ENCODE measurements at places on chromosomes 1 and 21.

GRCh38 chr1:236284291-236284721 lies 2.5 kb upstream of the ERO1B start:
- no peak for DNase-seq

GRCh38 chr1:162561616-162562469 lies at the start of gene UAP1:
Gene UAP1 (plus strand): TSS chr1:162561722. CDS start chr1:162566069, 4,347 bp downstream.
- peak; percentile 15 for DNase-seq

DNA sequence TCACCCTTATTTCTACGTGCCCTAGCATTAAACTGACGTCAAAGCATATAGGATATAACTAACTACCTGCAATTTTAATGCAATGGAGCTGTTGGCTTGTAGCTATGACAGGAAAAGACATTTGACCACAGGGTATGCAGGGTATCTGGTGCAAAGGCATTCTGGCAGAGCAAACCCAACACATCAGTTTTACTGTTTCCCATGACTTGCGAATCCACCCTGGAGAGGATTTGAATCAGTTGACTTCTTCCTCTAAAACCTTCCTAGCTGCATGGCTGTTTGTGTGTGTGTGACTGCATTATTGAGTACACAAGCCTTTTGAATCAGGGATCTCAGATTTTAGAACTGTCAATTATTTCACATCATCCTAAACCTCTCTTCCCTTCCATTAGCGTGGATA lies 41.7 kb upstream of the SYT14 start:
- DNase-seq, result no peak

DNA sequence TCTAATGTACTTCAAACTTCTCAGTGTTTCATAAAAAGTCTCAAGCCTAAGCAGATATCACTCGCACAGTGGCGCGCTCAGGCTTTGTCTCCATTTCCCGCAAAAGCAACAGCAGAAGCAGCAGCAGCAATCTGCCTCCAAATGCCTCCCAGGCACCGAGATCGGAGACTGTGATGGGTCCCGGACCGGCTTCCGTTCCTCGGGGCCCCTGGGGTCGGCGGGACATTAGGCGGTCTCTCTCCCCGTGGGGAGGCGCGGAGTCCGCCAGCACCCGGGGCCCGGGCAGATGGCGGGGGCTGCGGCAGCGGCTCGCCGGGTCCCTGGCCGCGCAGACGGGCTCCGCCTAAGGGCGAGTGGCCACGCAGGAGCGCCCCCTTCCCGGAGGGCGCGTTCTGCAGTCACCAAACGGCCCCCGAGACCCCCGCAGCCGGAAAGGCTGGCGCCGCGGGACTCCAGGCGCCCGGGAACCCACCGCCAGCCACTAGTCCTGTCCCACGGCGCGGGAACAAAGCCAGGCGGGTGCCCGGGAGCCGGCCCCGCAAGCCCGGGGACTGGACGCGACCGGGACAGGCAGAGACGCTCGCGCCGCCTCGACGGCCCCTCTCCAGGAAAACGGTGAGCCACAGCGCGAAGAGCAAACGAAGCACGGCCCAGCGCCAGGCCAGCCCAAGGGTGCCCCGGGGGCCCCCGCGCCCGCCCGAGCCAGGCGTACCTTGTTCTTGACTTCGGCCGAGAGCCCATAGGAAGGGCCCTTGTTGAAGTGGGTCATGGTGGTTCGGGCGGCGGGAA lies 590 bp downstream of the CNN3 start:
- DNase-seq, result peak; percentile 9

GRCh38 chr1:53599481-53599880 lies 139.5 kb downstream of the GLIS1 start:
- DNase-seq, result no peak

DNA sequence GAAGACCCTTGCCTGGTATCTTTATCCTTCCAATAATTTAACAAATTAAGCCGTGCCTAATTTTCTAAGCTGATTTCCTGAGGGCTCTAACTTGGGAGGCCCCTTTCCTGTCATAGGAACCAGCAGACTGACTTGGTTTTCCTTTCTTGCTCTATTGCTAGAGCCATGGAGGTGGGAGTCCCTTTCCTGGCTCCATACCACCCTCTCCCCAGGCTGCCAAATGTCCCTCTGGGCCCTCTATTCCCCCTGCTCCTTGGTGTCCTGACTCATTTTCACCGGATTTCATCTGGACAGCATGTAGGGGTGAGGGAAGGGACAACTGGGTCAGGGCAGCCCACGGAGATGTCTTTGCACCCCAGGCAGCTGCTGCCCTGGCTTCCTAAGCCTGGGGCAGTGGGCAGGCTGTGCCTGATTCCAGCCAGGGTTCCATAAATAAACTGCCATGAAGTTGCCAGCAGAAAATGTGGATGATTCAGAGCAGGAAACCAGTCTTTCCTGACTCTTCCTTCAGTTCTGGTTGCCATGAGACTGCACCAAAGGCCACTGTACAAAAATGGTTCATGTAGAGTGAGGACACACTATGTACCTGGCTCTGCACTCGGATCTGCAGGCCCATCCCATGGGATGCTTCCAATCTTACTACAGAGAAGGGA lies 38.0 kb upstream of the SERBP1 start:
- DNase-seq, result no peak

DNA sequence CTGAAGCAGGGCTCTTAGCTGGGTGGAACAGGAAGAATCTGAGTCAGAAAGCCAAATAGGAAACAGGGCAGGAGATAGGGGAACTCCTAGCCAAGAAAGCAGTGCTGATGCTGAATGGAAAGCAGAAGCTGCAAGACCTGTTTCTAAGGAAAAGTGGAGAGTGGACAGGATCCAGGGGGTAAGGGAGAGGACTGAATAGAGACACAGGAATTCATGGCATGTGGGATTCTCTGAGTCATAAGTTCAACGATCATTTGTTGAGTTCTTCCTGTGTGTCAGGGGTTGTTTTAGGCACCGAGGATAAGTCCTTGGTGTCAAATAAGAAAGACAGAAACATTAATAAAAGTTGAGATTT lies 153.8 kb upstream of the FGGY start:
- no peak for DNase-seq

DNA sequence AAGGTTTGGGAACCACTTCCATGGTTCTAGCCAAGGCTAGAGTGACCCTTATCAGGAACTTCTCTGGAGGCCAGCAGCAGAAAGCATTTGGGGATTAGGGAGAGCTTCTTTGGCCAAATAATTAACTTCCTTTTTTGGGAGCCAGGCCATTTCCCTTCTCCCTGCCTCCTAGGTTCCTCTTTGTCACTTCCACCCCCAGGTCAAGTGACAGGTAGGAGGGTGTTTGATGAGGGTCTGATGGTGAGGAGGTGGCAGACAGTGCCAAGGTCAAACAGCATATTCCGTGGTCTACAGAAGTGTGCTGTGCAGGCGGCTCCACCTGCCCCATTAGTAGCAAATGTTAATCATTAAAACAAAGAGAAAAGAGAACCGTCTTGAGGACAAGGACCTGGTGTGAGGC lies 1.9 kb upstream of the KCNA10 start:
- DNase-seq, result no peak

- DNase-seq, result no peak
Measured at GRCh38 chr1:56439610-56440264, 139.6 kb downstream of the PLPP3 start.

- DNase-seq, result no peak
Measured at GRCh38 chr1:67485046-67485811, 55.0 kb upstream of the SERBP1 start.

- no peak for DNase-seq
Measured at GRCh38 chr1:54135436-54136120, 17.2 kb downstream of the CDCP2 start.

GRCh38 chr21:35428001-35428320 lies 378.9 kb upstream of the RUNX1 start:
- no peak for DNase-seq

- DNase-seq, result no peak
Measured at GRCh38 chr1:26538480-26539412, 9.2 kb downstream of the RPS6KA1 start.

- DNase-seq, result no peak
Measured at GRCh38 chr1:18693256-18694098, 62.8 kb downstream of the PAX7 start.

DNA sequence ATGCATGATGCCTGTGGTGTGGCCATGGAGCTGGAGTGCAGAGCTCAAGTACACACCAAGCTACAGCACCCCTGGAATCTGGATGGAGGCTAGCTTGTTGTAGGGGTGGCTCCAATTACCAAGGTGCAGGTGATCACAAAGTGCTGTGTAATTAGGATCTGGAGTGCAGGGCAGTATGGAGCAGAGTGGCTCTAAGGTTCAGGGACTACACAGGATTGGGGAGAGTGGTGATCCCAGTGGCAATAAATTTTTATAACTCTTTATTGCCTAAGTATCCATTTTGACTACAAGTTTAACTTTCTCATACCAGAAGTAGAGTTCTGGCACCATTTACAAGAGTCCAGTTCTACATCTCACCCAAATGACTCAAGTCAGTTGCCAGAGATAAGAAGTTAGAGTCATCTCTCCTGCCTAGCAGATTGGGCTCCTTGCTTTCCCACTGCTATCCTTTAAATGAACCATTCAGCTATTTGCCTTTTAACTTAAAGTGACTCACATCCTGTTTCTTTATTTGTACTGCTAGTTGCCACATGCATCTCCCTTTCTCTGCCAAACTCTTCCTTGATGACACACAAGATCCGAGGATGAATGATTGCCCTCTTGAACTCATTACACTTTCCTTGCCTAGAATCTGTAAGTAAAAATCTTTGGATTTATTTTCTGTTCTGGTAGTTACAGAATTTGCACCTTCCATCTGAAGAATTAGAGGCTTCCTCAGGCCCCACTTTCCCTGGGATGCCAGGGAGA lies 427.2 kb downstream of the KCNT2 start:
- no peak for DNase-seq

DNA sequence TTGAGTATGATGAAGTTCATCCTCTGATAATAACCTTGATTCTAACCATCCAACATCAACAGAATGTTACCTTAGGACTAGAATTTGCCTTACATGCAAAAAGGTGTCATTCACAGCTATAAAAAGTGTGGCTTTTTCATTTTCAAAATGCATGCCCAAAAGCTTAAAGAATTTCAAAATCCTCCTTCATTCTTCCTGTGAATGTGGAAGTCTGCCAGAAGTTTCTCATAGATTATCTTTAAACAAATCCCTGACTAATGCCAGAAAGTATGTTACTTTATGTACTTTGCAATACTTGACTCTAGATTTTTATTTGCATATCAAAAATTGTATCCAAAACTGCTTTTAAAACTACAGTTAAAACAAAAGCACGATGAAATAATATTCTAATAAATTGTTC lies 270.6 kb upstream of the ZRANB2 start:
- DNase-seq, result no peak

DNA sequence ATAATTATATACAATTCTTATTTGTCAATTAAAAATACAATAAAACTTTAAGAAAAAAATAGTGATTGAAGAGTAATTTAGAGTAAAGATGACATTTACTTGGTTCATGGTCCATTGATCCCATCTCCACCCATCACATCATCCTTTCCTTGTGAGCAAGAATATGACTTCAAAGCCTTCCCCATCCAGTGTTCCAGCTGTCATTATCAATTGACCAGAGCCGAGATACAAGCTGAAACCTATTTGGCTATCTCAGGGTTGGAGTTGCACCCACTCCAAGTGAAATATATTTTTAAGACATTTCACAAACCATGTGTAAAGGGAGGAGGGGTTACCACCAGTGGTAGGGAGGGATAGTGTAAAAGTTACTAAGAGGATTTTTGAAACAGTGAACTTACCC lies 428.9 kb upstream of the C1orf87 start:
- no peak for DNase-seq

- DNase-seq, result no peak
Measured at GRCh38 chr1:29839726-29840125, 603.4 kb downstream of the PTPRU start.

DNA sequence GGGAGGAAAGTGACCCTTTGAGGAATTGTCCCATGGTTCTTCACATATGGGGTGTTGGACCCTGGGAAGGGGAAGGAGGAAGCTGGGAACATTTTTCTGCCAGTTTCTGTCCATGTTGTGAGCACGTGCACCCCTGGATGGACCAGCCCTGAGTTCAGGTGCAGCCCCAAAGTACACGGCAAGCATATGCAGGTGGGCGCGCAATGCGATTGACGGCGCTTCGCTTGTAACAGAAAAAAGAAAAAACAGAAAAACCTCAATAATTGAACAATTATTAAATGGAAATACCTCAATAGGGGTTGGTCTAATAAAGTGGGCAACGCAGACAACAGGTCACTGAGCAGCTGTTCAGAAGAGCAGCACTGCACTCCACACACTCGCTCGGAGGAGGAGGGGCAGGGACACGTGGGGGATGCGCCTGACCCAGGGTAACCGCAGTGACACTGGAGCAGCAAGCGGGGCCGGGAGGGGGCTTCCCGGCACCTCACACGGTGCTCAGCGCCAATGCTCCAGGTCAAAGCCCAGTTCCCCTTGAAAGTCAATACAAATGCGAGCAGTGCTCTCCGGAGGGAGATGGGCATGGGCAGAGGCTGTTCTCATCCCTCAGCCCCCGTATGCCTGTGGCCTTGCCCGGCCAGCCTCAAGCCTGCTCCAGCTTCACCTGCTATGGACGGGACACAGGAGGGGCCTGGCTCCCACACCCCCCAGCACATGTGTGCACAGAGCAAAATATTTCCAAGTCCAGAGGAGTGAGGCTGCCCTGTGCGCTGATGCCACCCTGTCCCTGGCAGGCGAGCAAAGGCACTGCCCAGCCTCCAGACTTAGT lies 6.6 kb upstream of the ACTRT2 start:
- no peak for DNase-seq

- DNase-seq, result no peak
Measured at GRCh38 chr1:10606064-10606463, 131.3 kb downstream of the PEX14 start.

GRCh38 chr1:231392389-231393131 lies 29.5 kb downstream of the EGLN1 start:
- no peak for DNase-seq

DNA sequence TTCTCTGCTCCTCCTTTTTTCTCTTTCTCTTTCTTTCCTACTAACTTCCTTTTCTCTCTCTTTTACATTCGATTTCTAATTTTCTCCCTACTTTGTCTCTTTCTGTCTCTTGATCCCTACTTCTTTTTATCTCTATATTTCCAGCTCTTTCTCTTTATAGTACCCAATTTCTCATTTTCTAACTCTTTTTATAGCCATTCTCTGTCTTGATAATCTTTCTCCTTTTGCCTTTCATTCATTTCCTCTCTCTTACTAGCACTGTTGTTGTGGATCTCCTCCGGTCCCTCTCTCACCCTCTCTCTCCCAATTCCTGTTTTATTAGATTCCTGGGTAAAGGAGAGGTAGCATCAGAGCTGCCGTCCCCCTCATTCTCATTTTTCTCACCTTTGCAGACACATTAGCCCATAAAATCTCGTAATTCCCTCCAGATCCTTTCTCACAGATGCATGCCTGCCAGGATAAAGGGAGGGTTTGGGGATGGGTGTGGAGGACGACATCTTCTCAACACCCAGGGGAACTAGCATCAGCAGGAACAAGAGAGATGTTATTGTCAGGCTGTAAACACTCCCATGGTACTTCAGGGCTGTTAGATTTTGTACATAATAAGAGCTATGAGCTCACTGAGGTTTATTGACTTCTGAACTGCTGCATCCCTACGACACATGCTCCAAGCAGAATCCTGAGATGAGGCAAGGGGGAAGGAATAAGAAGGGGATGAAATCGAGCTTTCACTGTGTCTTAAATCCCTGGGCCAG lies 159.0 kb upstream of the GALNT2 start:
- no peak for DNase-seq

- no peak for DNase-seq
Measured at GRCh38 chr1:180585994-180586359, 27.2 kb downstream of the OVAAL start.

Measured in stimulated activated CD8-positive, alpha-beta memory T cell treated with anti-CD3 and anti-CD28 coated beads, Interleukin-4, amount 100 ng/mL, for 24 hours (primary cell).